T-helper 2 cell treated with Interferon-gamma antibody and Interleukin-4, amounts not matched to agents 5 μg/mL and 100 μg/mL, for 36 hours (primary cell): ENCODE measurements at places on chromosomes 4 and X.

- no peak overlapping the region for H3K4me3 ChIP-seq
- no peaks in the 10 kb centered on the region for H3K36me3 ChIP-seq
- peaks cover 5% of the 10 kb centered on the region for H3K4me1 ChIP-seq
Observed at GRCh38 chr4:39626261-39626660, 12.4 kb downstream of the SMIM14 start.

DNA sequence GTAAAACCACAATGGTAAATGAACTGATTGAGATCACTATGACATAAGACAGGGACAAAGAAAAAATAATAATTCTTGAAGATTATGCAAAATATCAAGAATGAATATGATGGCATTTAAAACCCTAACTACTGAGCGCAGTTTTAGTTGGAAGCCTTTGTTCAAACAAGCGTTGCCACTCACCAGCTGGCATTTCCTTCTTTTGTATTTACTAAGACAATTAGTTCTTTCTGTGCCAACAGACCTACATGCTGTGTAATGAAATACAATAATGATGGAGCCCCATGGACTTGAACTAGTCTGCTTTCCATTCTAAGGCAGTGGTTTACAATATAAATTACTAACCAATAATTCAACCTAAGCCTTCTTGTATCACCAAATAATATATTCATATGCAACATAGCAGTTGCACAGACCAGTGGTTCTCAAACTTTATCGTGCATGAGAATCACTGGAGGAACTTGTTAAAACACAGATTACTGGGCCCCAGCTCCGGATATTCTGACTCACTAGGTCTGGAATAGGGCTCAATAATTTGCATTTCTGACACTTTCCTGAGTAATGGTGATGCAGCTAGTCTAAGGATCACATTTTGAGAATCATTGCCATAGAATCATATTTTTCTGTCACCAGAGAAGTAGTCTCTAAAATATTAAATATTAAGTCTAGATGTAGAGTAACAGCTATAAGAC, 196.4 kb upstream of the MAGEB18 start:
- no peak for DNase-seq
- no peak overlapping the region for H3K4me3 ChIP-seq
- no peaks in the 10 kb centered on the region for H3K27me3 ChIP-seq
- H3K36me3 ChIP-seq: no peaks in the 10 kb centered on the region
- no peak overlapping the region for H3K27ac ChIP-seq

GRCh38 chrX:46327566-46328115, 217.6 kb downstream of the ZNF674 start:
- H3K36me3 ChIP-seq: no peaks in the 10 kb centered on the region
- H3K4me3 ChIP-seq: no peak overlapping the region
- H3K27ac ChIP-seq: no peak overlapping the region

GRCh38 chrX:40720792-40721191, 14.6 kb downstream of the MED14 start:
- H3K27me3 ChIP-seq: no peaks in the 10 kb centered on the region
- H3K36me3 ChIP-seq: peaks cover 57% of the 10 kb centered on the region

DNA sequence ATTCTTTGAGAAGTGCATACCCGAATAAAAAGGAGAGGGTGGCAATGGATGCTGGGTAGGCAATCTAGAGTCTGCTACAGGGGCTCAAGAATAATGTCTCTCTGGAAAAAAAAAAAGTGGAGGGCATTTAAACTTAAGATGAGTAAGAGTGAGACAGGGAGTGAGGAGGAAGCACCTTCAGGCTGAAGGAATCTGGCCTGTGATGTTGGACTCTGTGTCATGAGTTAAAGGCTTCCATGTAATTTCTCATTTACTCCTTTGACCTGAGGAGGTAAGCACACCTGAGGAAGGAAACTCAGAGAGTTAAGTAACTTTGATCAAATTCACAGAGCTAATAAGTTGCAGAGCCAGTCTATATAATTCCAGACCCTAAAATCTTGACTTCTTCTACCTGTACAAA, 3.2 kb upstream of the PRKG2 start:
- no peak overlapping the region for H3K27ac ChIP-seq
- no peak for DNase-seq
- no peak overlapping the region for H3K4me3 ChIP-seq
- peaks cover 2% of the 10 kb centered on the region for H3K4me1 ChIP-seq
- peaks cover 36% of the 10 kb centered on the region for H3K27me3 ChIP-seq
- no peaks in the 10 kb centered on the region for H3K36me3 ChIP-seq

GRCh38 chr4:87232216-87232615, 11.8 kb upstream of the KLHL8 start:
- H3K36me3 ChIP-seq: no peaks in the 10 kb centered on the region
- no peak overlapping the region for H3K4me3 ChIP-seq

- peaks cover 2% of the 10 kb centered on the region for H3K27me3 ChIP-seq
- H3K4me1 ChIP-seq: peaks cover 40% of the 10 kb centered on the region
- H3K27ac ChIP-seq: peak overlapping the region; percentile 12
- no peaks in the 10 kb centered on the region for H3K36me3 ChIP-seq
Observed at GRCh38 chr4:76055016-76055415, 19.1 kb upstream of the CXCL11 start.

DNA sequence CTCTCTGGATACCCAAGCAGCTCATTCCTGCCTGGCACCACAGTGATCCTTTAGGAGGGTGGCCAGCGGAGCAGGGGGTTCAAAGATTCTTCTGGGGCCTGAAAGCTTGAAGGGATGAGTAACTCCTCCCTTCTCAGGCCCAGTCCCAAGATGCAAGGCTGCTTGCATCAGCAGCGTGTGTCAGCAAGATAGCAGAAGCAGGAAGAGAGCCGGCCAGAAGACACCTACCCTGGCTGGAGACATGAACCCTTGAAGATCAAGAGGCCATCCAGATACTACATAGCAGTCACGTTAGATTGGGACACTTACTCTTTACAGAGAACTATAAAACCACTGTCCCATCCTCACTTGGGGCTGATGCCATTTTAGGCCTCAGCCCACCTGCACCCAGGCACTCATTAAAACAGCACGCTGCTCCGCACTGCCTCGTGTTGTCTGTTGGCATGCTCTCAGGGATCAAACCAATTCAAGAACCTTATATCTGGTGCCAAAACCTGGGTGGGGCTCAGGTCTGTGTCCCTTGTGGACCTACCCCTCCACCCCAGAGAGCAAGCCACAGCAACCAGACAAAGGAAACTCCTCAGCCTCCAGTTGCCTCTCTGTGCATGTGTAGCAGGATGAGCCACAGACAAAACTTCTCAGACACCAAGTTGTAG, 6.5 kb downstream of the UGT2B17 start:
- no peaks in the 10 kb centered on the region for H3K27me3 ChIP-seq
- H3K4me1 ChIP-seq: no peaks in the 10 kb centered on the region
- H3K27ac ChIP-seq: no peak overlapping the region
- no peaks in the 10 kb centered on the region for H3K36me3 ChIP-seq
- DNase-seq: no peak
